Activated CD4-positive, CD25-positive, alpha-beta regulatory T cell treated with anti-CD3 and anti-CD28 coated beads, Interleukin-2, amount 50 U/mL, for 16 hours (primary cell): ENCODE measurements at places on chromosomes 11 and 22.

GRCh38 chr11:61107888-61108287 lies 5.6 kb downstream of the CD5 start:
- no peak for DNase-seq

- no peak for DNase-seq
Measured at GRCh38 chr11:71358122-71358728, 90.0 kb downstream of the DHCR7 start.

DNA sequence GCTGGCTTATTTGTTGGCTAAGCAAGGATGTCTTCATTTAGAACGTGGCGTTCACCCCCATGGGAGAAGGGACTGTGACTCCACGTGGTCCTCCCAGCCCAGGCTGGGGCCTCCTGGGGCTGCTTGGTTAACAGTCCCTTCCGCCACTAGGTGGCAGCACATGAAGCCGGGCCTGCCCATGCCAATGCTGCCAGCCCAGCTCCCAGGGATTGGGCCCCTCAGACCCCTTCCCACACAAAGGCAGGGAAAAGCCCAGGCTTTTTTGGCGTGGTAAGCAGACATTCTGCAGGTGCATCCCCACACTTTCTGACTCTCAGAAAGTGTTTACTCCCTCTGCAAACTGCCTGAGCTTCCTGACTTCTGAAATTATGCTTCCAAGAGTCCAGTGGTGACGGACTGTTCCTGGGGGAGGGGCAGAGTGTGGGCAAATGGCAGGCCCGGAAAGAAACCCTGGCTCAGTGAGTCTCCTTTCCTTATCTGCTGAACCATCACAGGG lies 3.1 kb downstream of the CBX6 start:
- peak; percentile 77 for DNase-seq

DNA sequence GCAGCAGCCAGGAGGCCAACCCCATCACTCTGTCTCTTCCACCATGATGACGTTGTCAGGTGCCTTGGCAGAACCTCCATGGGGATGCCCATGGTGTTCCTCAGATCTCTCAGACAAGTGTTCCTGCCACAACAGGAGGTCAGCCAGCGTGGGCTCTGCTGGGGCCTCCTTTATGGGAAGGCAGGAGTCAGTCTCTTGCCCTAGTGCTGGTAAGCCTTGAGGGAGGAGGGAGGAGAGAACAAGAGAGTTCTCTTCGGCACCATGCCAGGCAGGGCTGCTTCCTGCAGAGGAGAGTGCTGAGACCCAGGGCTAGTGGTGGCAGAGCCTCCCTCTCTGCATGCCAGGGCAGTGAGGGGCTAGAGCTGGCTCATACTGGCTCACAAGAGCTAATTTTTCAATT lies 32.5 kb downstream of the GNAZ start:
- no peak for DNase-seq

GRCh38 chr11:63567044-63567840 lies 4.1 kb upstream of the PLAAT2 start:
- DNase-seq: peak; percentile 55

- DNase-seq: no peak
Measured at GRCh38 chr11:122917311-122917710, 34.8 kb downstream of the JHY start.

- no peak for DNase-seq
Measured at GRCh38 chr11:62137881-62138629, 14.2 kb downstream of the INCENP start.

DNA sequence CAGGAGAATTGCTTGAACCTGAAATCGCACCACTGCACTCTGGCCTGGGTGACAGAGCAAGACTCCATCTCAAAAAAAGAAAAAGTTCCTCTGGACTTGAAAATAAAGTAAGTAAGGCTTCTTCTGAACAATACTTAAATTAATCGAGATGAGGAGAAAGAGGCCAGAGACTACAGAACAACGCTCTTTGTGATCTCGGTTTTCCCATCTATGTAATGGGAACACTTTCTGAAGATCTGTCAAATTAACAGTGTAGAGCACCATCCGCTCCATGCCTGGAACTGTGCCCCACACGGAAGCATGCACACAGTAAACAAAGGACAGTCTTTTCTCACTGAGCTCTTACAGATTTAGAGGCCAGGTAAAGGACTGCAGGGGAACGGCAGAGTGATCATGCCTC lies 9.1 kb downstream of the AP1B1 start:
- DNase-seq: no peak

- DNase-seq: no peak
Measured at GRCh38 chr22:35649636-35650250, 1.5 kb downstream of the APOL6 start.

DNA sequence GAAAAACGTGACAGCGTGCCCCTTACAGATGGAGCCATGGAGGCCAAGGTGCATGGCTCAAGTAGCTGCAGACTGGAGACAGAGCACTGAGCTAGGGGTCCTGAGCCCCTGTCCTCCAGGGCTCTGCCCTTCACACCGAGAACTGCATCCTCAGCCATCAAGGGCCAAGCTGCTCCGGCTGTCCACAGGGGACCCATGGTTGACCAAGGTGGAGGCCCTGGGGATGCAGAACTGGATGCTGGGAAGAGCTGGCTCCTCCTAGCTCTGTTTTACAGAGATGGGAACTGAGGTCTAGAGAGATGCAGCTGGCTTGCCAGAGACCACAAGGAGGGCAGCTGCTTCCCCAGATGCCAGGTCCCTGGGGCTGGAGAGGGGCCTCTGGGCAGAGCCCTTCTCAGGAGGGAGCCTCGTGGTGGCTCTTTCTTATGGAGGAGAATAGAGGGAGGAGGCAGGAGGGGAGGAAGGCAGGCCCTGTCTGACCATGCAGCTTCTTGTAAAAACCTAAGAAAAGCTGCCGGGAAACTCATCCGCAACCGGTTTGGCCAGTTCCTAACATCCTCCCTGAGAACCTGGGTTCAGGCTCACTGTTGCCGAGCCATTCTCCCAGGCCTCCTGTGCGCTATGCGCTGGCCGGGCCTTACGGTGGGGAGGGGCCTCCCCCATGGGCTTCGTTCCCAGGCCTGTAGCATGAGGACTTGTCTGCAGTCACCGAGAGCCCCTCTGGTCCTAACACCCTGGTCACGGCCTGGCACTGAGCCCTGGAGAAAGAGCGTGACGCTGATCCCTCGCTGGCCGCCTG lies 80.6 kb downstream of the WNT7B start:
- no peak for DNase-seq

DNA sequence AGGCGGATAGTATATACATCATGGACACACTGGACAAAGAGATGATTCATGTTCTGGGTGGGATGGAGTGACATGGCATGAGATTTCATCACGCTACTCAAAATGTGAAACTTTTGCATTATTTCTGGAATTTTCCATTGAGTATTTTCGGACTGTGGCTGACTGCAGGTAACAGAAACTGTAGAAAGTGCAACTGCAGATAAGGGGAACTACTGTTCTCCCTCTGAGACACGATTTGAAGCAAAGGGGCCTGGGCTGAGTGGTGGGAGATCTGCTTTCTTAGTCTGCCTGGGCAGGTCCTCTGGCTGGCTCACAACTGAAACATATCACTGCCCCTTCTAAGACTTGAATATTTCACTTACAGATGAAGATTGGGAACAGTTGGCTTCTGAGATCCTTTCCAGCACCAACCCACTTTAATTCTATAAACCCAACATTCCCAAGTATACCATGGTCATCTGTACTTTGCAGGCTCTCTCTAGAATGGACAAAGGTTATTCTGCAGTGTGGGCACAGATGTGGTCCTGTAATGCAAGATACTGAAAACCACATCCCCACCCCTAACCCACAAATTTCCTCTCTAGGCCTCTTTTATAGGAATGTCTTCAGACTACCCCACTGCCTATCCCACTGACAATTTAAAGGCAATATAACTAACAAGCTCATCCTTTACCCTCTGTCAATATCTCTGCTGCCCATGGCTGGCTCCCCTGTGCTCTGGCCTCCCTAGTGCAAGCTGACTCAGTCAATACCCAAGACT lies 121.1 kb downstream of the KCNC1 start:
- no peak for DNase-seq

- no peak for DNase-seq
Measured at GRCh38 chr22:37267661-37268413, 14.5 kb upstream of the CYTH4 start.

DNA sequence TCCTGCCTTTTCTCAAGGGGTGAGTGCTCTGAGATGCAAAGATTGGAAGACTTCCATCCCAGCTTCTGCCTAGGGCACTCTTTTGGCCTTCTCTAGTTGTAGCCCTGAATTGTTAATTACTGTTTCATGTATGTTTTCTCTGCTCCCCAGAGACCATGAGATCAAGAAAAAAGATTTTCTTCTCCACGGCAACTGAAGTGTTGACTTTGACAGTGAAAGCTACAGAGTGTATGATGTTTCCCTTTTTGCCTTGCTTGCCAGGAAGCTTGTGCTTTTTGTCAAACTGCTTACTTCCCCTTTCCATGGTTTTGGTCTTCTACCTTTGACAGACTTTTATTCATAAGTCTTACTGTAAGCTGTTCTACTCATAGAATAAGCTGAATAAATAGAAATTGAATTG lies 23.3 kb upstream of the EIF3D start:
- no peak for DNase-seq

- no peak for DNase-seq
Measured at GRCh38 chr11:75813124-75813523, 1.9 kb upstream of the UVRAG start.

DNA sequence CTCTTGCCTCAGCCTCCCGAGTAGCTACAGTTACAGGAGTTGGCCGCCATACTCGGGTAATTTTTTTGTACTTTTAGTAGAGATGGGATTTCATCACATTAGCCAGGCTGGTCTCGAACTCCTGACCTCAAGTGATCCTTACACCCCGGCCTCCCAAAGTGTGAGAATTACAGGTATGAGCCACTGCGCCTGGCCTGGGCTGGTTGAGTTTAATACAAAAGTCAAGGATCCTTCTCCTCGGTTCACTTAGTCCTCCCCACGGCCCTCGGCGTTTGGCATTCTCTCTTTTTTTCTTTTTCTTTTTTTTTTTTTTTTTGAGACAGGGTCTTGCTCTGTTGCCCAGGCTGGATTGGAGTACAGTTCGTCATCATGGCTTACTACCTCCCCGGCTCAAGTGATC lies 33.0 kb downstream of the MCHR1 start:
- no peak for DNase-seq

- no peak for DNase-seq
Measured at GRCh38 chr11:32326522-32326921, 108.8 kb downstream of the WT1 start.

DNA sequence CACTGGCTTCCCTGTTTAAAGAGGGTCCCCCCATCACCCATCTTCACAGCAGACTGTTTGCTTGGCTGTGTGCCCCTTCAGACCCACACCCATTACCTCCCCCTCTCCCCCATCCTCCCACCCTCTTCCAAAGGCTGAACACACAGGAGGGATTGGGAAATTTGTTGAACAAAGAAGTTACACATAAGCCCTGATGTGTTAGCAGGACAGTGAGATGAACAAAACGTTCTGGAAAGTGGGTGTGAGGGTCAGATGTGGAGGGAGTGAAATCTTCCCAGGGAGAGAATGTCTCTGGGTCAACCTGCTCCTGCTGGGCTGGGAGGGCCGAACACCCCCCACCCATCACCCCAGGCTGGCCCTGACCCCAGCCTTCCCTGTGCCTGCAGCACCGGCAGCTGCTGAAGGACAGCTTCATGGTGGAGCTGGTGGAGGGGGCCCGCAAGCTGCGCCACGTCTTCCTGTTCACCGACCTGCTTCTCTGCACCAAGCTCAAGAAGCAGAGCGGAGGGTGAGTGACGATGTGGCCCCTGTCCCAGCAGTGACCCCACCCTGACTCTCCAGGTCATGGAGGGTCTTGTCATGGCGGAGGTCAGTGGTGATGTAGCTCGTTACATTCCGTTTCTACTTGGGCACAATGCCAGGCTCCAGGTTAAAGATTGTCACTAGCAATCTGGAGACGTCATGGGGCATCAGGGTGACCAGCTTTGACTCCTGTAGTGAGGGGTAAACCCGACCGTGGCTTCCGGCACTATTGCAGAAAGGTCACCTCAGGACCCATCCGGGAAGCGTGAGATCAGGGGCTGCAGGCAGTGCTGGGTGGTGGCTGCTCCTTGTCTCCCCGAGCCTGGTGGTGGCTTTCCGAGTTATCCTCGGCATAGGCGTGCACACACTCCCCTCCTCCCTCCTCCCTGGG lies 103.5 kb downstream of the BCR start:
- DNase-seq: no peak

DNA sequence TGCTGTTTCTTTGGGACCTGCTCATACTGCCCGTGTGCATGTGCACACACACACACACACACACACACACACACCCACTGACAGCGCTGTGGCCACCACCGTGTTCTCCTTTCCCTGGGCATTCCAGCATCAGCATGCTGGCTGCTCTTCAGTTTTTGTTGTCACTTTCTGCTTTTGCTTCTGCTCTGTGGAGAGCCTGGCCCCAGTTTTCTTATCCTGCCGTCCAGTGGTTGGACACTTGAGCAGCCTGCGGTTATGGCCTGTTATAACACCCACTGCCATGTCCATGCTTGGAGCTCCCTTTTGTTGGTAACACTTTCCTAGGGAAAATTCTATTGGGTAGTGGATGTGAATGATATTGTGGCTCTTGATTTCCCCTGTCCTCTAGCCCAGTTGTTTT lies 83.6 kb downstream of the OSBP2 start:
- DNase-seq: no peak

- DNase-seq: no peak
Measured at GRCh38 chr11:78633516-78634310, 59.0 kb upstream of the NARS2 start.

GRCh38 chr11:35487532-35488078 lies 37.8 kb downstream of the PAMR1 start:
- DNase-seq: no peak

DNA sequence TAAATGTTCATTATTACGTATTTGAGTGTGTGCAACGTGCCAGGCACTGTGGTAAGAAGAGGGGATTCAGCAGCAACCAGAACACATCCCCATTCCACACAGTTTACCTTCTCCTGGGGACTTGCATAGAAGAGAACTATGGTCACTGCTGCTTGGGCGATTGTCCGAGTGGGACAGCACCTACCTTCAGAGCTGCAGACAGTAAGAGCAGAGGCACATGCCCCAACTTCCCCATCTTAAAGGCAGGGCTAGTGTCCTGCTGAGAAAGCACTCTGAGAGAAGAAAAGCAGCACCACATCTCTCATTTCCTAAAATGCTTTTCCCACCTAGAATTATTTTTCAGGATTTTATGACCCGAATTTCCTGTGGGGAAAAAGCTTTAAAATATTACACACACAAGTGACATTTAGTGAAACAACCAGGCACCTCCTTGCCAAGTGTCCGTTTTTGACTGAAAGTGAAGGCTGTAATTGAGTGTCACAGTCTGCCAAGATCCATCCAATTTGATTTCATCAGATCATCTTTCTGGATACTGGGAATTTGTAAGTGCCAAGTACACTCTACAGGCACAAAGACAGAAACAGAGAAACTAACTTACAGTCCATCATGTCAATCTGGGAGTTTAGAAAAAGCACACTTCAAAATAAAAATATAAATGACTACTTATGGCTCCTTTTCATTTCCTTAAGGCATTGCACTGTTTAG lies 24.6 kb downstream of the TRAF6 start:
- no peak for DNase-seq

GRCh38 chr11:113147249-113147648 lies 167.1 kb upstream of the TTC12 start:
- DNase-seq: no peak

GRCh38 chr11:65225279-65226102 lies 36.3 kb upstream of the POLA2 start:
- DNase-seq: no peak

GRCh38 chr11:57491371-57492061 lies 24.0 kb downstream of the SLC43A1 start:
- no peak for DNase-seq
